ENCODE measurements at places on chromosomes 6 and 20.

DNA sequence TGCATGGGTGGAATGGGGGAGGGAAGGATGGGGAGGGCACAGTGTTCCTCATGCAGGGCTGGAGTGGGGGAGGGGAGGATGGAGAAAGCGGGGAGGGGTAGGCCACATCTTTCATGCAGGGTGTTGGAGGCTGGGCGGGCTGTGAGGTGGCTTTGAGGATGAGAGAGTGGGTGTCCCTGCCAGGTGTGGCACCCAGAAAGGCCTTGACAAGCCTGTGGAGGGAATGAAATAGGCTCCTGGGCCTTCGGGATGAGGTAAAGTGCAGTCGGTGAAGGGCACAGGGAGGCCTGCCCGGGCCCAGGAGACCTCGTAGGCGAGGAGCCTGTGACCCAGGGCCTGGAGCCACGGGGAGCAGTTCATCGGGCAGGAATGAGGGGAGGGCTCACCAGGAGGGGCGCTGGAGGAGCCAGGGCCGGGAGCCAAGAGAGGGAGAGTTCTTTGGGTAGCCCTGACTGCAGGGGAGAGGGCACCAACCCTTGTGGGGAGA lies 7.6 kb downstream of the CEBPB start:
- DNase-seq, result no peak

DNA sequence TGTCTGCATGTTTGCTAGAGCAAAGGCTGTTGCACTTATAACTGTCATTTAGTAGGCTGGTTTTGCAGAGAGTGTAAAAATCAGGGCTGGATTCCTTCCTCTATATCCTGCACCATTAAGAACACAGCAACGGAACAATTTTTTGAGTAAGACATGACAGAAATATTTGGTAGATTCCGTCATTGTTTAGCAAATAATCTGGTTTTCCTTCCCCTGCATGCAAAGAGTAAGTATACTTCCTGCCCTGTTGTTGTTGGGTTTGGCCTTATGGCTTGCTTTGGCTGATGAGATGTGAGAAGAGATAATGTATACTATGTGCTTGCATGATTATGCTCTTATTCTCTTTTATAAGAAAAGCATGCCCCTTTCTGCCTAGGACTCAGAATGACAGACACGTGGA lies 23.8 kb downstream of the MANEA start:
- no peak for DNase-seq

GRCh38 chr6:134034478-134034877 lies 17.9 kb downstream of the SLC2A12 start:
- no peak for DNase-seq

DNA sequence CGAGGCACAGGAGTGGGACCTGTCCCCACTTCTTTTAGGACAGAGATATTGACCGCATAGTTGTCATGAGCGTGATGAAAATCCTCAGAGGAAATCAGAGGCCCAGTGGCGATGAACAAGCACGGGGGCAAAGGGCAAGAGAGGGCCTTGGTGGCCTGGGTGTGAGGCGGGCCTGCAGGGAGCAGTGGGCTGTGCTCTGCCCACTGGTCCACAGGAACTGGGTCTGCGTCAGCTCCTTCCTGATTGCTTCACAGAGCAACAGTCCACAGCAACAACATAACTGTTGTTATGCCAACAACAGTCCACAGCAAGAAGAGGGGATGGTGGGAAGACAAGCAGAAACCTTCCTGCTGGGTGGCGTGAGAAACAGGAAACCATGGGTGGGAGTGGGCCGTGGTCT lies 335.6 kb downstream of the ZFAND3 start:
- DNase-seq, result no peak

DNA sequence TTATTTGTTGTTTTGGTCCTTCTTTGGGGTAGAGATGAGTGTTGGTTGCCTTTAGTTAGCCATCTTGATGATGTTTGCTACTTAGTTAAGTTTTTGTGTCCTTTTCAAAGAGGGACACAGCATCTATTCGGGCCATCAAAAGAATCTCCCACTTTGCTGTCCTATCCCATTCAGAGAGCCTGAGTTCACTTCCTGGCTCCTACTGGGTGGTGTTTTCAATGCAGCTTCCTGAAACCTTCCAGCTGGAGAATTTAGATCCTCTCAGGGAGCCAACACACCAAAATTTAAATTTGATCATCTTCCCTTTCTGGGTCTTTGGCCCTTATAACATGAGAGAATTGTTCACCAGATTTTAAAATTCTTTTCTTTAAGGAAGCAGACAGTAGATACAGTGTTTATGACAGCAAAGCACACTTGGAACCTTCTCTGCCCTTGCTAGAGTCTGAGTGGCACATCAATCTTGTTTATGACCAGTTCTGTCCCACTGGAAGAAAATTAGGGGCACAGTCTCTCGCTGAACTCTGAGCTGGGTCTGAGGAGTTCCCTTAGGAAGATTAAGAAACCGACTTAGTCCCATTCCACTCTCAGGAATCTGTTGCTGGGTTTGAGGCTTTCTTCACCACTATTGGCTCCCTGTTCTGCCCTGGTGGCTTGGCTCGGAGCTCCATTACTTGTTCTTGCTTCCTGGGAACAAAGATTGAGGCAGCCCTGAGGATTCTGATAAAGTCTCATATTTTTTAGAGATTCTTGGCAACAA lies 115.5 kb downstream of the CCDC170 start:
- DNase-seq, result no peak

- DNase-seq, result no peak
Measured at GRCh38 chr6:169991913-169992312, 240.5 kb downstream of the ERMARD start.

GRCh38 chr20:24303393-24304170 lies 165.8 kb upstream of the SYNDIG1 start:
- DNase-seq, result no peak

- DNase-seq, result no peak
Measured at GRCh38 chr6:149254253-149254652, 63.3 kb upstream of the TAB2 start.
